ENCODE measurements at places on chromosomes 7 and 10.
A peak's percentile ranks its signal among the peaks of the same experiment; 100 is the strongest.

- DNase-seq = no peak
Observed at GRCh38 chr7:8629504-8629903, 196.1 kb downstream of the NXPH1 start.

DNA sequence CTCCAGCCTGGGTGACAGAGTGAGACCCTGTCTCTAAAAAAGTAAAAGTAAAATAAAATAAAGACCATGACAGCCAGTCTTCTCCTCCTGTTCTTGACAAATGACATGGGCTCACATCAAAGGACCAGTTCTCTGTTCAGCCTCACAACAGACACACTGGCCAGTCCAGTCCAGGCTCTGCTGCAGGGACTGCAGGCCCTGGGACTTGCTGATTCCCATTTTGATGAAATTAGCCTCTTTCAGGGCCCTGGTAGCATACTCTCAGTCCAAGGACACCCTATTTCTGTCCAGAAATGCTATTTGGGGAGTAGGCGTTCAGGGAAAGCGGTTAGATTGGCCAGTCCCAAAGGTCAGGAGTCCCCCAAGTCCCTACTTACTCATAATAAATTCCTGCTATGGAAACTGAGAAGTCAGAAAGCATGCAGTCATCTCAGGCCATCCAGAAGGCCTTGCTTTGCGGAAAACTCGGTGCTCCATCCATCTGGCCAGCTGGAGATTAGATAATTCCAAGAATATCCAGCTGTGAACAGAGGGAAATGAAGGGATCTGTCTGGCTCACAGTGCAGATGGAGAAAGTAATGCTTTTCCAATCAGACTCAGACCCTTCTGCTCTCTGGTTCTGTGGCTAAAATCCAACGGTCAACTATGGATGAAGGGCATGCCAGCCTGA, 74.4 kb downstream of the RAB11FIP2 start:
- peak; percentile 65 for DNase-seq

- DNase-seq = no peak
Observed at GRCh38 chr10:6840766-6841165, 260.7 kb upstream of the PRKCQ start.

DNA sequence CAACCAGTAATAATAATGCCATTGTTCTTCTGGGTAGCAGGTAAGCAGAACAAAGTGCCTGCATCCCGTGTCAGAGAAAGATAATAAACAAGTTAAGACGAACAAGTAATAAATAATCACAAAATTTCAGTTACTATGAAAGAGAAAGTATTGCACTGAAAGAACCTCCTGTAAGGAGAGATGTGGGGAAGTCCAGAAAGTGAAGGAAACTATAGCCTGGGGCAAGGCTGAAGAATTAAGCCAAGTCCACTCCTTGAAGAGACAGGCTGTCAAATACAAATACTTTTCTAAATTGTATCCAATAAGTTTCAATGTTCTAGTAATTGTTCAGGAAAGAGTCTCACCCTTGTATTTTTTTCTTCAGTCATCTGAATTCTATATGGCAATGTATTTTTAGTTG, 611.4 kb downstream of the MAGI2 start:
- no peak for DNase-seq

GRCh38 chr7:132641238-132641637, 65.0 kb upstream of the PLXNA4 start:
- DNase-seq = no peak

DNA sequence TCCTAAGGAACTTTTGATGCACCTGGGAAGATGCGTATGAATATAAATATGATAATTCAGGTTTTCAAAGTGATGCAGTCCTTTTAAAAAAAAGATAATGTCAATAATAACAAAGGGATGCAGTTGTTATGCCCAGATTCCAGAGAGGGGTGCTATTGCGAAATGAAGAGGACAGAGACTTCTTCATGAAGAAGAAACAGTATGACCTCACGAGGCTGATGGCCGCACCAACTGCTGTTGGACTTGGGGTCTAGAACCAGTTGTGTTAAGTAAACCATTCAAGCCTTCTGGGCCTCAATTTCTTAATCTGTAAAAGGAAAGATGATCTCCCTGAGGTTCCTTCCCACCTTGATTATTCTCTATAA, 55.1 kb downstream of the LYZL2 start:
- DNase-seq = no peak

DNA sequence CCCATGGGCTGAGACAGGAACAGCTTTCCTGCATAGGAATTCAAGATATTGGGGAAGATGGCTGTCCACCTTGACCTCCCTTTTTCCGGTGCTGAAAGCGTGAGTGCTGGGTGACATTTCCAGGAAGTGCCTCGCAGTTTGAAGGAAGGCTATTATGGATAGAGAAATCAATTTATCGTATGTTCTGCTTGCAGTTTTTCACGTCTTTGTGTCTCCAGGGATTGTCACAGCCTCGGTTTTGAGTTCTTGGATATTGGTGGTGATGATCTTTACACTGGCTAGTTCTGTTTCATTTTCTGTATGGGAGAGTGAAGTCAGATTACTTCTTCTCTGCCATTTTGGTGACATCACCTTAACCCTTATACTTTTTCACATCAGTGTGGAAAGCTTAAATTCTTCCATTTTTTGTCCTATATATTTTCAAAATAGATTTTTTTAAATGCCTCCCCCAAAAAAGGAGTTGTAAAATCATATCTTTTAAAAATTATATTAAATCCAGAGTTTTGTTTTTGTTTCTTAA, 102.5 kb upstream of the APBB1IP start:
- DNase-seq = no peak

All from WERI-Rb-1 (cell line).